Breast epithelium (tissue), 4 donors: ENCODE measurements at places on chromosomes 11 and 22. TPM values are rescaled to one million over a fixed set of nuclear protein-coding genes. Genes with fewer than 3 reads are reported as not detected.

DNA sequence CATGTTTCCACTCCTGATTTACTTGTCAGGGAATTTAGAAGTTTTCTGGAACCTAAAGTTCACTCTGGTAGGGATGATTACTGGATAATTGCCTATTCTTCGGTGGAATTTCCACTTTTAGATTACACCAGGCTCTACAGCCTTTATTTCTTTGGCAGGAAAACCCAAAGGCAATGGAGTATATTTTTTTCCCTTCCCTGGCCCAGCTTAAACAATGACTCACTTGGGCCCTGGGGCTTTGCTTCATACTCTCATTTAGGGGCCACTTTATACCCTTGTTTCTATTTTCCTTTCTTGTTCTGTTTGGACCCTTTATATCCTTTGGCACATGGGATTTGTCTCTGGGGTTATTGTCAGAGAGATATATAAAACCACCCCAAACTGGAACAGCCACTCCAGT, 114.7 kb downstream of the CSTPP1 start:
- DNase-seq, result no peak
- no peak overlapping the region for H3K4me3 ChIP-seq
- H3K4me1 ChIP-seq, result no peaks in the 10 kb centered on the region
- H3K36me3 ChIP-seq, result no peaks in the 10 kb centered on the region
- no peak overlapping the region for H3K27ac ChIP-seq

GRCh38 chr11:13663631-13664071, 4.8 kb upstream of the FAR1 start:
- no peak for DNase-seq
- H3K4me1 ChIP-seq, result peaks cover 6% of the 10 kb centered on the region
- no peak overlapping the region for H3K4me3 ChIP-seq
- H3K27ac ChIP-seq, result no peak overlapping the region
- no peaks in the 10 kb centered on the region for H3K27me3 ChIP-seq
- no peaks in the 10 kb centered on the region for H3K36me3 ChIP-seq

The SF3A1 gene
- total RNA-seq, result 47.7 TPM

The CCDC87 gene
- not detected for total RNA-seq

The RFPL1 gene
- not detected for total RNA-seq

The KDM4E gene
- not detected for total RNA-seq

GRCh38 chr11:26551186-26551801, 20.8 kb downstream of the MUC15 start:
- H3K27ac ChIP-seq, result no peak overlapping the region
- no peaks in the 10 kb centered on the region for H3K36me3 ChIP-seq
- no peak overlapping the region for H3K4me3 ChIP-seq
- H3K4me1 ChIP-seq, result no peaks in the 10 kb centered on the region

DNA sequence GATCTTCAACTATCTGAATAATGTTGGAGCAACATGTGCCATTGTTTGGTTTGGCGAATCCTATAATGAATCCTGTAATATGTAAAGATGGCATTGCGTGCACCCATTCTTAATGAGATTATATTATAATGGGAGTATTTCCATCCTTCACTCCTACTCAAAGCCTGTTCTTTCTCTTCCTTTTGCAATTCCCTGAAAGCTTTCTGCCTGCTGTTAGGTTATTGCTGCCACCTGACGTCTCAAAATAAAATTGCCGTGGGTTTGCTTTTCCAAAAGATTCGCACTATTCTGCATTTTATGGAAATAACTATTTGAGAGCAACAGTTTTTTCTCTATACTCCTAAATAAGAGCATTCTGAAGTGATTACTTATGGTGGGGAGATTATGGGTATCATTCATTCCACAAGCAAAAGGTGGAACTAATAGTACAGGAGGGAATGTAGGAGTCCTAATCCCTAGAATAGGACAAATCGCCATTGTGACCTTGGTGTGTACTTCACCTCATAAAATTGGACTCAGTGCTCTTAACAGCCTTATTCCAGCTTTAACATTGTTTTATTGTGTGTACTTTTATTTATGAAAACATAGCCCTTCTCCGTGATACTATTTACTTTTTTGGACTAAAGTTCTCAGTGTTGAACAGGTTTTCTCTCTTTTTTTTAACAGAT, 69.6 kb upstream of the ALKBH3 start:
- no peak overlapping the region for H3K4me3 ChIP-seq
- H3K27me3 ChIP-seq, result no peaks in the 10 kb centered on the region
- no peak overlapping the region for H3K27ac ChIP-seq

The CNTN5 gene
- total RNA-seq, result not detected
